ENCODE measurements at places on chromosomes 1 and 21.

DNA sequence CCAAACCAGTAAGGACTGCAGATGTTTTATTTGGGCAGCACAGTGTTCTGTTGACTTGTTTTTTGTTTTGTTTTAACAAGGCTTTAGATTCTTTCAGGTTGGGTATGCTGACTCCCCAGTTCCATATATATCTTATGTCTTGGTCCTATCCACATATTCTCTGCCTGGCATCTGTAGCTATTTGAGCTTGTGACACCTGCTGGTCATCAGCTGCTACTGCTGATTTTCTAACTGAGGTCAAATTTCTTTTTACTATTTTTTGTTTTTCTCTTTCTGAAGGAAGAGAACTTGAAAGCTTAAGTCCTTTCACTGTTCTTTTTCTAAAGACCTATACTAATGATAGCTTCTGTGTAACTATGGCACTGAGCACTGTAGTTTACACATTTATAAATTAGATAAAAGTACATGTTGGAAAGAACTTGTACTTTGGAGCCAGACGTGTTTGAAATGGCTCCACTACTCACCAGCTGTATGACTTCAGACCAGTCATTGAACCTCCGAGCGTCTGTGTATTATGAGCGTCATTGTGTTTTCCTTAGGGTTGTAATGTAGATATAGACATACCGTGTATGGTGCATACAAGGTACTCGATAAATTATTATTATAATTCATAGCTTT, 109.4 kb downstream of the NRDC start:
- no peak for DNase-seq

DNA sequence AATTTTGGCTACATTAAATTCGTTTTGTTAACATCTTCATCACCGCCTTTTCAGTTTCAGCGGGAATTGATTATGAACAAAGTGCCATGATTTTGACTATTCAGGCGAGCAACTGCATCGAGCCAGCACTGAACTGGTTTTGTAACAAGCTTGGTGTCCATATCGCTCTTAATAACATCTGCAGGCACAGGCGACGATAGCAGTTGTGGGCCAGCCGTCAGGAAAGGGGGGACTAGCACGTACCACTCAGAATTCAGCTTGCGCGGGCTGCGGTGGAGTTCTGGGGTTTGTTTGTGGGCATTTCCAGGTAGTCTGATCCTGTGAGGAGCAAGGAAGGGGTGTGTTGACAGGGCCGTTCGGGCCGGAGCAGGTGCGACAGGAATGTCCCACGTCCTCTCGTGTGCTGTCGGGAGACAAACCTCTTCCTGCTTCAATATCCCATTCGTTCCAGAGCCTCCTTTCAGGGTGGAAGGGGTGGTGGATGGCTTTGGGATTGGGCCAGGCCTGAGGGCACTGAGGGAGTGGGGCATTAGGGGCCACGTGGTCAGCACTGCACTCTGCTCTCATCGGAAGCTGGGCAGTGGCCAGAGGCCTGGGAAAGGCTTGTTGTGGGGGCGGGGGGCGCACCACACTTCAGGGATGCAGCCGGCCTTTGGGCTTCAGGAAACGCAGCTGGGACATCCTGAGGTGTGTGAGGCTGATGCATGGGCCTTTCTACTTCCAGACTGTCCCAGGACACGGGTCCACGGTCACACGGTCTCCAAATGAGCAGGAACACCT, 39.1 kb downstream of the SKI start:
- DNase-seq, result no peak

DNA sequence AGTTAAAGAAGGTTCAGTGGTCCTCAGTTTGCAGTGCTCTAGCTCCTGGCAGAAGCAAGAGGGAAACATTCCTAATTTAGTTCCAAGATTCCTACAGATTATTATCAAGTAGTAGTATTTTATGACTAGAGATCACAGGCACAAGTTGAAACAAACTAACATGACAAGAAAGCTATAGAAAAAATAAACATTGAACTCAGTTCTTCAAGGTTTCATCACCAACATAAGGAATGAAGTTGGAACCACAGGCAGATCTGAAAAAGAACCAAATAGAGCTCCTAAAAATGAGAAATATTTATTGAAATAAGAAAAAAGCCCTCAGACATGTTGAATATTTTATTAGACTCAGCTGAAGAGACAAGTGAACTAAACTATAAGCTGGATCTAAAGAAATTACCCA, 40.6 kb downstream of the PDC start:
- DNase-seq, result no peak

DNA sequence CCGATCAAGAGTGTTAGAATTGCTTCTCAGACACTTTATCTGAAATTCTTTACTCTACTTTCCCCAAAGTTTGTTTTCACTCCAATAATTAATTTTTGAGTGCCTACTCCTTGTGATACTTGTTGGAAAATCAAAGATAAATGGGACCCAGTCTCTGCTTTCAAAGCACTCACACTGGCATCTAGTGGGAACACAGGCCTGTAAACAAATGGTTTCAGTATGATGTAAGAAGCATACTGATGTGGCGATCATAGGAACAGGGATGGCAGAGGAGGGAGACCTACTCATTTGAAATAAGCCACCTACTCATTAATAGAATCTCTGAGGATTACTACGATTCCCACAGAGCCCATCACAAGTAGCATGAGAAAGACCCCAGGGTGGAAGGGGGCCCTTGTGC, 273.7 kb upstream of the ST6GALNAC5 start:
- no peak for DNase-seq

DNA sequence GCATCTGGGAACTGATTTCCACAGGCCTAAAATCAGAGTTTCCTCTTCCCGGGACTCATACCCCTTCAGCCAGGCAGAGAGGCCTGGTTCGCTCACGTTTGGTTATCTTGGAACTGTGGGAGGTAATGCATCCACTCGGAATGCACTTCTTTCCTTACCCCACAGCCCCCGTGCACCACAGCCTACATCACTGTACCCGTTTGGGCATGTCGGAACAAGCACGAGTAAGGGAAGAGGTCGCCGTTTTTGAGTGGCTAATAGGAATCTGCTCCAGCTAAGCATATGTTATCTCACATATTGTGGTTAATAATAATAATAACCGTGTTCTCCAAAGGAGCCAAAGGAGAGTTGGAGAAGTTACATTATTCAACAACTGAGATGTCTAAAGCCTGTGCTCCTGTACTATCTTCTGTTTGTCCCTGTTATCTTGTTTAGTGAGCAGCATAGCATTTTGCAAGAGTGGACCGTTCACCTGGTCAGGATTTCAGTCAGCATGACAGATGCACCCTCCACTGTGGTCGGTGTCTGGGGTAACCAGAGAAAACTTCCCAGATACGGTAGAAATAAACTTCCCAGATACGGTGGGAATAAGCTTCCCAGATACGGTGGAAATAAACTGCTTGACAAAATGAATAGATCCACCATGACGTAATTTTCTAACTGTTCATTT, 198.6 kb downstream of the SDCCAG8 start:
- DNase-seq, result no peak

DNA sequence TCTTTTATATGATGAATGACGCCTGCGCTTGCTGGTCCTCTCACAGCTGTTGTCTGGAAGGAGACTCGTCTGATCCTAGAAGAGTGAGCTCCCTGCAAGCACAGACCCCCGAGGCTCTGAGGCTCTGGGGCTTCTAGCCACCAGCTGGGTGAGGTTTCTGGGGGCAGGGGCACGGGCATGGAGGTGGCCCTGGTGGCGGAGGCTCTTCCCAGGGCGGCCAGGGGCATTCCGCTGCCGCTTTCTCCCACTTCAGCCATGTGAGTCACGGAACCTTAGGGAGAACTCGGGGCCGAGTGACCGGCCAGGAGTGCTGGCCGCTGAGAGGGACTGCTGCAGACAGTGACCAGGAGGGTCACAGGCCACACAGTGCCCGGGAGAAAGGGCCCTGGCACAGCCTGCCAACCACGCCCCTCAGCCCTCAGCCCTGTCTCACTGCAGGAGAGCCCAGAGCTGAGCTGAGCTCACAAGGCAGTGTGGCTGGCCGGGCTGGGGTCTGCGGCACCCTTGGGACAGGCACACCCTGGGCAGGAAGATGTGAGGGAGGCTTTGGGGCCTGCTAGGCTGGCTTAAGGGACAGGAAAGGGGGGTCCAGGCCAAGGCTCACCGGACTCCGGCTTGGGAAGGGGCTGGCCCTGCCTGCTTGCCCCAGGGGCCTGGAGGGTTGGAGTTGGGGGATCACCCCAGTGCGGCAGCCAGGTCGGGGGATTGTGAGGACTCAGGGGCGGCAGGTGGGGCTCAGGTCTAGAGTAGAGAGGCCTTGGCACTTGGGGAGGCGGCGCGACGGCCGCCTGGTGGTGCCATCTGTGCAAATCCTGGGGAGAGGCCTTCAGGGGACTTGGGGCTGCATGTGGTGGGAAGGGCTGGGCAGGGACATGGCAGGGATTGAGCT, 35.7 kb downstream of the MORN1 start:
- no peak for DNase-seq

DNA sequence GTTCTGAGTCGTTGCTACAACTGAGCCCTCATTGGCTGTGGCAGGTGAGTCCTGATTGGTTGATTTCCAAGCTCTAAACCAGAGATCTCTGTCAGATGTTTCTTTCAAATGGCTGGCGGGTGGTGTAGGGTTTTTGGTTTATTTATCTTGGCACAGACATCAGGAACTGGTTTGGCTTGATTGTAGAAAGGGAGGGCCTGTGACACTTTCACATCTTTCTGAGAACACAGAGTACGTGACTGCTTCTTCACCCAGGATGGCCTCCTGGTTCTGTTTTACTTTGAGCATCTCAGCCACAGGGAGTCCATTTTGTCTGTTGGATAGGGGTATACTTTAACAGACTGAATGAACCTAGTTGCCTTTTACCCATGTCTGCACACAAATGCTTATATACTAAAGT, 89.4 kb upstream of the GPR52 start:
- DNase-seq, result no peak

DNA sequence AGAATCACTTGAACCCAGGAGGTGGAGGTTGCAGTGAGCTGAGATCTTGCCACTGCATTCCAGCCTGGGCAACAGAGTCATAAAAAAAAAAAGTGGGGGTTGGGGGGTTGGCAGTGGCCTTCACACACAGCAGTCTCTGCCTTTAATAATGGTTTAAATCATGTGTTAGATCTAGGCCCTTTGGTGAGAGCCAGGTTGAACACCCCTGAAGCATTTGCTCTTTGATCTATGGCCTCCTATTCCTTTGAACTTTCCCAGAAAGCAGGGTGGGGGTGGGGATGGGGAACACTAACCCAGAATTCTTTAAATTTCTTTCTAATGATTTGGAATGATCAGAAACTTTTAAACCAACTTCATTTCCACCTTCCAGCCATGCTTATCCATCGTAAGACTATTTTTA, 313.0 kb downstream of the KIF26B start:
- DNase-seq, result no peak

GRCh38 chr1:3563125-3563524, 48.2 kb downstream of the MEGF6 start:
- no peak for DNase-seq

DNA sequence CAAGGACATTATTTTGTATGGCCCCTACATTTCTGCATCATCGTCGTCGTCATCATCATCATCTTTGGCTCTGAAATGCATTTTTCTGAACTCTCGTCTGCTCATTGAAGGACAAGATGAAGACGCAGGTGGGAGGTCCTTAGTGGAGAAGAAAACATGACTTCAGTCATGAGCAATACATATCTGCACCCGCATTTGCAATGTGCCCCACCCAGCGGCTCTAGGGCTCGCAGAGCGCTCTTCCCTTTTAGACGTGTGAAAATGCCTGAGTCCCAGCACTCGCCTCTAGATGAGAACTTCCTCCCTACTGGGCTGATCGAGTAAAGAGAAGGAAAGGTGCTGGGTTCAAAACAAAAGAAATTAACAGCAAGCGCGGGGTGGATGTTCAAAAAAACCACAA, 10.1 kb downstream of the C1orf174 start:
- no peak for DNase-seq

- no peak for DNase-seq
Observed at GRCh38 chr21:16420031-16420724, 690.4 kb downstream of the USP25 start.

GRCh38 chr1:182484067-182484466, 34.1 kb downstream of the RGSL1 start:
- no peak for DNase-seq

DNA sequence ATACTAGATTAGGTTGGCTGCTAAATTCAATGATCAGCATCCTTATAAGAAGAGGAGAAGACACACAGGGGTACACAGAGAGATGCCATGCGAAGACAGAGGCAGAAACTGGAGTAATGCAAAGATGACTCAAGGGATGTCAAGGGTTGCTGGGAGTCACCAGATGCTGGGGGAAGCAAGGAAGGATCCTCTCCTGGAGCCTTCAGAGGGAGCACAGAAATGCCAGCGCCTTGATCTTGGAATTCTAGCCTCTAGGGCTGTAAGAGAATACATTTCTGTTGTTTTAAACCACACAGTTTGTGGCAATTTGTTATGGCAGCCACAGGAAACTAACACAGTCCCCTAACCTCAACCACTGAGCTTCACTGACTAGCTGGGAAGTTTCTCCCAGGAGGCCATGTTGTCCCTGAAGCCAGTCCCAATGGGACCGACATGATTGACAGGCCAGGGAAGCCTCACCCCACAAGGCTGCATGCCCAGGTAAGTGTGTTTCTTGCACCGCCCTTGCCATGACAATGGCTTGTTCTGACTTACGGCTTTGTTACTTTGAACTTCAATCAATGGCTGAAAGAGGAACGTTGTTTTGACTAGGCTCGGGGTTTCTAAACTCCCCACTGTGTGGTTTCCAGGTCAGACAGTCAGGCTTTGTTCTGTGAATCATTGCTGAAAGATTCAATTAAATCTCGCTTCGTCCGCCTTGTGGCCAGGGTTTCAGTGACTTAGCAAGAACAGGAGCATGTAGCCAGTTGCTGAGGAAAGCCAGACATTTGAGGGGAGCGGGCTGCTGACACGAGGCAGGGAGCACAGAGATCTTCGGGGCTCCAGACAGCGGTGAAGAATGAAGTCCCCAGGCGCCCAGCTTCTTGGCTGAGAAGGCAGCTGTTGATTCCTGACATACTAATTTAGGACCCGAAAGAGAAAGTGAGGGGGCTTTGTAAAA, 62.3 kb downstream of the RUNX1 start:
- no peak for DNase-seq

DNA sequence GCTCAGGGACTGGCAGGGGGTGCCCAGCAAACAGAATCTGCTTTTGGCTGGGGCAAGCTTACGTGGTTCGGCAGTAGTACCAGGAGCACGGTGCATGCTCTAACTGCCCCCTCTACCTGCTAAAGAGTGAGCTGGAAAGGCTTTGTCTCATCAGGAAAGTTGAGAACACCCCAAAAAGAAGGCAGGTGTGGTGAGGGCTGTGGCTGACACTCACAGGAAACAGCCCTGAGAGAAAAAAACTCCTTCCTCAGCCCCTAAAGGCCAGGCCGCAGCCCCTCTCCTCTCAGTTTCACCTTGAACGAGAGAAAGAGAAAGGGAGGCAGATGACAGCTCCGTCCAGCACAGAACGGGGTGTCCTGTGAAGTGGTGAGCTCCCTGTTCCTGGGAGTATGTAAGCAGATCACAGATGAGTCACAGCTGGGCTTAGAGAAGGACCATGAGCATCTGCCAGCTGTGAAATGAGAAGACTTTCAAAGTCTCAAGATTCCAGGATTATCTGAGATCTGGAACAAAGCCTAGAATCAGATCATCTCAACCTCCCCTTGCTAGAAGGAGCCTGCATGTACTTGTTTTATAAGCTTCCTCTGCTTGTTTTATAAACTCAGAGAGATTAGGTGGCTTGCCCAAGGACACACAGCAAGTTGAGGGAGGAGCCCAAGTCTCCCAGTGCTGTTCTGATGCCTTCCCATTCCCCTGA, 13.4 kb downstream of the LAPTM5 start:
- no peak for DNase-seq
